ENCODE measurements at places on chromosomes 3 and 15.

GRCh38 chr3:20324664-20325478 is 138.9 kb upstream of the SGO1 start:
- no peak for DNase-seq

- DNase-seq = no peak
Observed at GRCh38 chr15:95281470-95281869, 1049.0 kb upstream of the NR2F2 start.

- DNase-seq = no peak
Observed at GRCh38 chr15:59011262-59011952, 23.9 kb downstream of the RNF111 start.

DNA sequence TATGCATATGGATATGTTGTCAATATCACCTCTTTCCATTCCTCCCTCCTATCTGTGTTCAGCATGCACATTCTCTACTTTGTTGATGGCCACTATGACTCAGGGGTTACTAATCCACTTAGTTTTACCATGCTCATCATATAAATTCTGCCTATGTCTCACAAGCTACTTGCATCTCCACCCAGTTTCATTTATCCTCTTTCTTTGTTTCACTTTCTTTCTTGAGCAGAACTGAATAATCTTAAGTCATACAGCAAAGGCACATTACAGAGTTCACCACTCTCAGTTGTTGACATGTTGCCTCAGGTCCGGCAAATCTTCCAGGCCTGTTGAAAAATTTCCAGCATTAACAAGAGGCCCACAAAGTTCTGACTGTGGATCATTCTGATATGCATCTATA is 71.5 kb downstream of the SSR3 start:
- no peak for DNase-seq

- no peak for DNase-seq
Observed at GRCh38 chr3:4392992-4393391, 74.1 kb downstream of the SUMF1 start.
